ENCODE measurements at places on chromosomes 5 and 9.

GRCh38 chr9:109411069-109411761 lies 86.9 kb downstream of the PTPN3 start:
- no peak for DNase-seq

DNA sequence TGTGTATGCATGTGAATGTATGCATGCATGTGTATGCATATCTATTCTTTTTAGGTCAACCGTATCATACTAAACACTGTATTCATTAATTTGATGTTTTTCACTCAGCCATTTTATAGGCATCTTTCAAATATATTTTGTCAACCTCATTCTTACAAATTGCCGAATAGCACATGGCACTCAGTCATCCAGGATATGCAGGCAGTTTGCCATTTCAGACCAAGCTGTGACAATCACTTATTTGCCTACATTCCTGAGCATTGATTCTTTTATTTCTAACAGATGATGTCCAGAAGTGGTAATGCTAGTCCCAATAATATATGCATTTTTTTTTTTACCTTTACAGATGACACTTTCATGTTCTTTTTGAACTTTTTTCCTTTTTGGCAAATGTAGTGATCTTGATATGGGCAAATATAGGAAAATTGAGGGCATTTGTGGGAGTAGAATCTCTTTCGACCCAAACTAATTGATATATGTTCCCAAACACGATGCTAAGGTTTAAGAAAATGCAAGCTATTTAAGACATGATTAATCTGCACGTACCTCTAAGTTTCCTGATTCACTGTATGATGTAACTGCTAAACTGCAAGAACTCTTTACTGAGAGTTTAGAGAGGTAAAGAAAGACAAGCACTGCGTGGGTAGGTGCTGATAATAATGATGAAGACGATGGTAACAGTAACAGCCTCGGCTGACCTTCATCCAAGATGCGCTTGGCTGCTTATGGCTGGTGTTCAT lies 153.9 kb upstream of the DAP start:
- no peak for DNase-seq

DNA sequence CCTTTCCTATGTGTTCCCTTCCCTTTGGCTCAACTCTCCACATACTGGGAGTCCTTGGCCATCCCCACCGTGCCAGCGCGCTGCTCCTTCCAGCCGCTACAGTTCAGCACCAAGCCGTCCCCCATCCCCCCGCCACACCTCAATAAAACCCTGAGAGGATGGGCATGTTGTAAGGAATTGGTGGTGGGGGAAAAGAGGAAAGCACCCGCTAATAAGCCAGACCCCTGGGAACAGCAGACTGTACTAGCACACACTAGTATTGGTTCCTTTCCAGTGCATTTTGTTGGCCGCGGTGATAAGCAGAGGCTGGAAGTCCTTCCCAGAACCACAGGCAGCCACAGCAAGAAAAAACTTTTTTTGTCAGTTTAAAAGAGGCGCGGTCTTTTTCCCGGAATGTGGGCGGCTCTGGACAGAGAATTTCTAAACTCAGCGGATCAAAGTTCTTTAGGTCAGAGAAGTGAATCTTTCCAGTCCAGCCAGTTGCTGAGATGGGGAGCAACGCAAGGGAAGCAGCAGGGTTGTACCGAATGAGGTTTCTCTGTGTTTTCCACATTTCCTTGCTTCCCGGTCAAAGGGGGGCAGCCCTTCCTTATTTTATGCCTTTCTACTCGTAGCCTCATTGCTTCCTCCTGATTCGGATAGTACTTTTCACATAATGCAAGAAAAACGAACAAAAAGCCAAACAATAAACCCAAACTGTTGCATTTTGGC lies 2.1 kb downstream of the CHSY3 start:
- no peak for DNase-seq

DNA sequence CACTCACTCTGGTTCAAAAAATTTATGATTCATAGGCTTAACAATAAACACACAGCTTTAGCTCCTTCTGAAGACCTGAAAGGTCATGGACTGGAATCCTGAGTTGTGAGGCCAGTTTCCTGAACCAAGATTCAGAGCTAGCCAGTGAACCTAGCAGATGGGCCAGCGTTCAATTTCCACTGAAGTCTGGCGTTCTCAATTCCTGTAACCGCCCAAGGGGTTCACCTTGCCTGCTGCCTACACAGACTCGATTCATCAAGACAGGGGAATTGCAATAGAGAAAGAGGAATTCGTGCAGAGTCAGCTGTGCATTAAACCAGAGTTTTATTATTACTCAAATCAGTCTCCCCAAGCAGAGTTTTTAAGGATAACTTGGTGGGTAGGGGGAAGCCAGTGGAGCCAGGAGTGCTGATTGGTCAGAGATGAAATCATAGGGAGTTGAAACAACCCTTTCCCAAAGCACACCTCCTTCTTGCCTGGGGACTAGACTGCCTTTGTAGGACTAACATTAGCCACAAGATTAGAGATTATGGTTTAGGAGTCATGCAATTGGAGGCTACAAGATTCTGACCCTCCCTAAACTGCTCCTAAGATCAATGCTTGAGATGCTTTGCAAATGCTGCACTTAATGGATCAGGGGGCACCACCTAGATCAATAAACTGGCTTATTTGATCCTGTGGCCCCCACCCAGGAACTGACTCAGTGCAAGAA lies 117.5 kb upstream of the SHB start:
- DNase-seq = no peak

- DNase-seq = no peak
Observed at GRCh38 chr5:76372323-76373054, 30.6 kb upstream of the IQGAP2 start.

DNA sequence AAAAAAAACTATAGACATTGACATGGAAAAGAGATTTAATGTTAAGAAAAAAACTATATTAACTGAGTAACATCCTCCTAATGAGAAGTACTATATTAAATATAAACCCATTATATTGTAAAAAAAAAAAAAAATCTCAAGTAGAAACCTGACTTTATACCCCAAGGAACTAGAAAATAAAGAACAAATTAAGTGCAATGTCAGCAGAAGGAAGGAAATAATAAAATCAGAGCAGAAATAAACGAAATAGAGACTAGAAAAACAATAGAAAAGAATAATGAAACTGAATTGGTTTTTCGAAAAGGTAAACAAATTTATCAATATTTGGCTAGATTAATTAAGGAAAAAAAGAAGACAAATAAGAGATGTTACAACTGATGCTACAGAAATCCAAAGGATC lies 329.1 kb upstream of the ZNF608 start:
- no peak for DNase-seq

- DNase-seq = no peak
Observed at GRCh38 chr5:33733225-33733624, 158.6 kb downstream of the ADAMTS12 start.

DNA sequence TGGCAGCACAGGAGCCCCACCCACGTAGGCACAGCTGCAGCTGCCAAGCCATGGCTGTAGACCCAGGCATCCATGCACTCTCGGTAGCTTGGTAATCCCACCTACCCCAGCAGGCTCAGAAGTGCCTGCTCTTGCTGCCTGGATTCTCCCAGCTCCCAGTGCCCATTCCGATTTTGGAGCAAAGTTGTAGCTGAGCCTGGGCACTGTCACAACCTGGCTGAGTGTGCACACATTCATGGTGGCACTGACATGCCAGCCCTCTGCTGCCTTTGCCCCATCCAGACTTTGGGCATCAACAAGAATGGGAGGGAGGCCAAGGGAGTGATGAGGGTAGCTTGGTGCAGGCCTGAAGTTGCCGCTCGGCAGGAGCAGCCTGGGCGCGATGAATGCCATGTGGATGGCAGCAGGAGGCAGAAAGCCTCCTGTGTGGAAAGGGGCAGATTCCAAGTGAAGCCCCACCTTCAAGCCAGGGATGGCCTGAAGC lies 936.6 kb upstream of the PTPRD start:
- DNase-seq = no peak

DNA sequence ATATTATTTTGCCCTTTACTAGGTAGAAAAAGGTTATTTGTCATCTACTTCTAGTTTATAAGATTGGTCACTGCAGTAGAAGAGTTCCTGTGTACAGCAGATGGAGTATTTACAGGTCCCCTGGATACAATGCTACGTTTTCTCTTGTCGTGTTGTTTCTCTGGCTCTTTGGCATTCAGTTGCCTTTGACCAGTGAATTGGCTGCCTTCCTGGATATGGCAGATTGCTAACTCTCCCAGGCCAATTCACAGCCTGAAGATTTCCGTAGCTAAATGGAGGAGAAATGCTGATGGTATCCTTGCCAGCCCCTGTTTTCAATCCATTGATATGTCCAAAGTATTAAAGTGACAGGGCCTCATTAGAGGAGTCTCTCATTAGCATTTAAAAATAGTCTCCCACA lies 32.5 kb upstream of the GNAQ start:
- DNase-seq = no peak

GRCh38 chr5:72653586-72653985 lies 146.4 kb upstream of the ZNF366 start:
- no peak for DNase-seq

- no peak for DNase-seq
Observed at GRCh38 chr5:17185773-17186172, 31.7 kb upstream of the BASP1 start.
